Aorta (tissue), 5 donors: ENCODE measurements at places on chromosomes 6 and 20. TPM values are rescaled to one million over a fixed set of nuclear protein-coding genes. Genes with fewer than 3 reads are reported as not detected.

- DNase-seq, result no peak
- H3K36me3 ChIP-seq, result no peaks in the 10 kb centered on the region
- H3K4me3 ChIP-seq, result no peak overlapping the region
- no peaks in the 10 kb centered on the region for H3K27me3 ChIP-seq
- H3K4me1 ChIP-seq, result no peaks in the 10 kb centered on the region
These were observed 80.1 kb downstream of the PAK5 start for GRCh38 chr20:9758752-9759151.

GRCh38 chr20:43534016-43534415 is 24.8 kb upstream of the SGK2 start:
- no peaks in the 10 kb centered on the region for H3K36me3 ChIP-seq
- no peak for DNase-seq
- no peak overlapping the region for H3K27ac ChIP-seq
- no peaks in the 10 kb centered on the region for H3K4me1 ChIP-seq
- H3K4me3 ChIP-seq, result no peak overlapping the region

Gene RPS18
- 1,720 TPM for total RNA-seq

Gene REM1
- 13.9 TPM for total RNA-seq

GRCh38 chr6:133130863-133131262 is 110.3 kb upstream of the EYA4 start:
- H3K4me3 ChIP-seq, result no peak overlapping the region
- H3K36me3 ChIP-seq, result no peaks in the 10 kb centered on the region
- H3K27me3 ChIP-seq, result no peaks in the 10 kb centered on the region
- no peak overlapping the region for H3K27ac ChIP-seq
- DNase-seq, result no peak

Gene ZNF512B
- 10.8 TPM for total RNA-seq

GRCh38 chr6:40166963-40167362 is 232.7 kb upstream of the MOCS1 start:
- H3K36me3 ChIP-seq, result no peaks in the 10 kb centered on the region
- H3K27ac ChIP-seq, result no peak overlapping the region
- no peak overlapping the region for H3K4me3 ChIP-seq
- no peak for DNase-seq
- no peaks in the 10 kb centered on the region for H3K27me3 ChIP-seq
- H3K4me1 ChIP-seq, result no peaks in the 10 kb centered on the region

Gene LTA
- not detected for total RNA-seq

Gene LY6G6F
- not detected for total RNA-seq

GRCh38 chr20:48690888-48691287 is 136.9 kb downstream of the PREX1 start:
- no peaks in the 10 kb centered on the region for H3K4me1 ChIP-seq
- H3K27ac ChIP-seq, result no peak overlapping the region
- no peaks in the 10 kb centered on the region for H3K27me3 ChIP-seq

GRCh38 chr6:154605178-154605881 is 94.8 kb upstream of the CNKSR3 start:
- no peaks in the 10 kb centered on the region for H3K36me3 ChIP-seq
- no peak overlapping the region for H3K27ac ChIP-seq
- no peak for DNase-seq
- H3K4me1 ChIP-seq, result no peaks in the 10 kb centered on the region
- H3K4me3 ChIP-seq, result no peak overlapping the region

Gene PKIB
- 2.5 TPM for total RNA-seq

Gene KPNA5
- total RNA-seq, result 18.9 TPM

Gene BPIFA1
- total RNA-seq, result not detected

Gene SRMS
- not detected for total RNA-seq

GRCh38 chr6:5461365-5461764 is 200.1 kb downstream of the FARS2 start:
- H3K36me3 ChIP-seq, result no peaks in the 10 kb centered on the region
- no peak overlapping the region for H3K4me3 ChIP-seq
- H3K27ac ChIP-seq, result no peak overlapping the region
- no peaks in the 10 kb centered on the region for H3K27me3 ChIP-seq

Gene RAB23
- total RNA-seq, result 55.9 TPM

- DNase-seq, result peak; percentile 53
- no peaks in the 10 kb centered on the region for H3K27me3 ChIP-seq
- H3K36me3 ChIP-seq, result no peaks in the 10 kb centered on the region
These were observed 29.6 kb downstream of the PCNA start for GRCh38 chr20:5090191-5090590.

- no peak for DNase-seq
- peaks cover 4% of the 10 kb centered on the region for H3K4me1 ChIP-seq
- H3K27ac ChIP-seq, result peak overlapping the region; percentile 69
- H3K4me3 ChIP-seq, result no peak overlapping the region
- no peaks in the 10 kb centered on the region for H3K36me3 ChIP-seq
- H3K27me3 ChIP-seq, result no peaks in the 10 kb centered on the region
These were observed 38.9 kb downstream of the BICRAL start for GRCh38 chr6:42820512-42821340.

DNA sequence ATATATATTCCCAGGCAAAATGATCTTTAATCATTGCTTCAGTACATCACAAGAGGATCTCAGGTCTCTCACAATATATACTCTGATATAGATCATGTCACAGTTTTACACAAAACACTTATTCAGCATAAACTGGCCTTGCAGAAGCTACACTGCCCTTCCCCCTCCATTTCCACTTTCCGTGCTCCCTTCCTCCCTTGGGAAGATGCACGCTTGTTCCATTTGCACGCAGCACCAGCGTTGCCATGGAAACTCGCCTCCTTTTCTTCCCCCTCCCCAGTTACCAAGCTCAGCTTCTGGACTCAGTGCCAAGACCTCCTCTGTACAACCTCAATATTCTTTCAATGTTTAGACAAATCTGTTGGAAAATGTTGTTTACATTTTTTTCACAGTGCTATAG is 154.6 kb downstream of the RFPL4B start:
- H3K4me1 ChIP-seq, result no peaks in the 10 kb centered on the region
- no peaks in the 10 kb centered on the region for H3K36me3 ChIP-seq
- H3K4me3 ChIP-seq, result no peak overlapping the region
- no peaks in the 10 kb centered on the region for H3K27me3 ChIP-seq

Gene OVOL2
- total RNA-seq, result not detected

DNA sequence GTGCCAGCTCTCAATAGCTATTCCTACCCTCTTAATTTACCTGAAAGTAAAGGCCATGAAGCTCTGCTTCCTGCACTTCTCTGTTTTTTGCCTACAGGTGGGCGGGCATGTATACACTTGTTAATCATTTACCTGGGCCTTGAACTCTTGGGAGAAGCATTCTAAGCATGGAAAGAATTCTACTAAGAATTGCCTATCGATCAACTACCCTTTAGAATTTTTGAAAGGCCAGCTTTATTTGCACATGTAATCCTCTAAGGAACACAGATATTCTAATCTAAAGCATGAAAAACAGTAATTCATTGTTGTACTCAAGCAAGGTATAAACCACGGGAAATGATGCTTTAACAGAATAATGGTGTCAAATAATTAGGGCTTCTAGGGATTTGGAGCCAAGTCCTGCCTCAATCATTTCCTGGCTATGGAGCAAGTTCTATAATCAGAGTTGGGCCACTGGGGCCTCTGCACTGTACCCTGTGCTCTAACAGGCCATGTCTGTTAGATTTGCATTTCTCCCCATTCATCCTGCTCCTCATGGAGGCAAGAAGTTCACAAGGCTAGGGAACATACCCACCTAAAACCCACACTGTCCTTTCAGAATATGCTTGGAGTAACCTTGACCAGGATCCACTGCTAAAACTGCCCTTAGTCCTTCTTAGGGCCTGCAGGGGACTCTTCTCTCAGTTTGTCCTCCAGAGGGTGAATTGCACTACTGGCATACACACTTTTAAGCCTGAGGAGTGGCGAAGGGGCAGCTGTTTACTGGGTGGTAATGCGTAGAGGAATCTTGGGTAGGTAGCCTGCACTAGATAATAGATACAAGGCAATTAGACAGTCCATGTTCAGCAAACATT is 276.4 kb upstream of the JAG1 start:
- H3K27me3 ChIP-seq, result no peaks in the 10 kb centered on the region
- peaks cover 2% of the 10 kb centered on the region for H3K4me1 ChIP-seq
- no peak overlapping the region for H3K27ac ChIP-seq
- H3K4me3 ChIP-seq, result no peak overlapping the region
- no peak for DNase-seq
- H3K36me3 ChIP-seq, result no peaks in the 10 kb centered on the region

DNA sequence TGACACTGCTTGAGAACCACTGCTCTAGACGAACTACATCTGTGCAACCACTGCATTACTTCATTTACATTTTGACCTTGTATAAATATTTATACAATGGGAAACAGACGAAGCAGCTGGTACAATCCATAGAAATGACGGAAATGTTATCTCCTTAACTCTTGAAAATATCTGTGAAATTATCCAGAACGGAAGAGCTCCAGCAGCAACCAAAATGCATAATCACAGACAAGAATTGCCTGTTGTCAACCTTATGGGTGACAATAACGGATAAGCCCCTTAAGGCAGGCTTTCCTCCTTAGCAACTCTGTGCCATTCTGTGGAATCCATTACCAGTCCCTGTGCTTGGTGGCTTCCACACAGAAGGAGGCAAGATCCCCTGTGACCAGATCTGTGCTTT is 115.4 kb downstream of the DTNBP1 start:
- H3K36me3 ChIP-seq, result no peaks in the 10 kb centered on the region
- H3K4me1 ChIP-seq, result no peaks in the 10 kb centered on the region

GRCh38 chr6:36826520-36827227 is 12.6 kb downstream of the CPNE5 start:
- peaks cover 3% of the 10 kb centered on the region for H3K4me1 ChIP-seq
- no peak overlapping the region for H3K4me3 ChIP-seq
- H3K27ac ChIP-seq, result no peak overlapping the region
- H3K27me3 ChIP-seq, result no peaks in the 10 kb centered on the region
- no peaks in the 10 kb centered on the region for H3K36me3 ChIP-seq
- DNase-seq, result no peak

DNA sequence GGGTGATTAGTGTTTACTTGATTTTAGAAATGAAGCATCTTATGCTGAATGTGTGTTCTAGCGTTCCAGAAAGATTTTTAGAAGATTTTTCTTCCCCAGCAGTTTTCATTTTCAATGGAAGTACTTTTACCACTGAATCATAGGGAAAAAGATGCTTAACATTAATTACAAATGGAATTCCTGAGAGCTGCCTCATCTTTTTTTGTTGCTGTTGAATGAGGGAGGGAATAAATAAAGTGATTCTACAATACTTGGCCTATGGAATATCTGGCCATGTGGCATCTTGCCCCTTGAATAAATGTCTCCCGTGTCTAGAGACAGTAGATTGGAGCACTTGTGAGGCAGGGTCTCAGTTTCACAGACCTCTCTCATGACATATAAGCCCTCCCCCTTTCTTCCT is 44.1 kb upstream of the SLC22A1 start:
- H3K36me3 ChIP-seq, result no peaks in the 10 kb centered on the region
- H3K27ac ChIP-seq, result no peak overlapping the region
- no peaks in the 10 kb centered on the region for H3K27me3 ChIP-seq
- no peak for DNase-seq
- no peaks in the 10 kb centered on the region for H3K4me1 ChIP-seq
- no peak overlapping the region for H3K4me3 ChIP-seq

GRCh38 chr20:10987651-10988383 is 314.0 kb upstream of the JAG1 start:
- H3K27ac ChIP-seq, result no peak overlapping the region
- no peaks in the 10 kb centered on the region for H3K36me3 ChIP-seq
- DNase-seq, result no peak
- no peak overlapping the region for H3K4me3 ChIP-seq

Gene DDO
- total RNA-seq, result 2.5 TPM

DNA sequence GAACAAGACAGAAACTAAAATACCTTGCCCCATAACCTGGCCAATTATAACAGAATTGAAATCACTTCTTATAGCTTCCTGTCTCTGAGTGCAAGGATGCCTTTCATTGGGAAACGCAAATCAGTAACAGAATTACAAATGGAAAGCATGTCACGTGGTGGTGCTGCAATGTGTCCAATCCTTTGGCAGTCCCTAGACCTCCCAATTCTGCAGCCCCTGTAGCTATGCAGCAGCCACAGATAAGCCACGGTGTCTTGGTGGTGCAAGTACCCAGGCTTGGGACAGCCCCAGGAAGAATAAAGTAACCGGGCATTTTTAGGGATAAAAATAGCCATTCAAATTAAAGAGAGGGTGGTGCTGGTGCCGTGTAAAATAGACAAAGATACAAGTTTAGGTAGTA is 134.6 kb upstream of the CCN2 start:
- no peaks in the 10 kb centered on the region for H3K36me3 ChIP-seq
- no peaks in the 10 kb centered on the region for H3K27me3 ChIP-seq
- H3K27ac ChIP-seq, result peak overlapping the region; percentile 92
- no peak for DNase-seq

- H3K4me3 ChIP-seq, result no peak overlapping the region
- H3K4me1 ChIP-seq, result no peaks in the 10 kb centered on the region
- no peak overlapping the region for H3K27ac ChIP-seq
- no peaks in the 10 kb centered on the region for H3K27me3 ChIP-seq
These were observed 5.5 kb downstream of the FAM110A start for GRCh38 chr20:839015-839414.

- peaks cover 2% of the 10 kb centered on the region for H3K27me3 ChIP-seq
- no peak within 1 kb of the TSS for H3K4me3 ChIP-seq
- H3K27ac ChIP-seq, result no peak within 1 kb of the TSS
- no peaks in the 10 kb centered on the region for H3K36me3 ChIP-seq
- peak; percentile 53 for DNase-seq
These were observed at the start of gene POM121L2 for GRCh38 chr6:27312146-27312949. Gene POM121L2 (minus strand): TSS chr6:27312273. CDS start chr6:27312170, 103 bp downstream.

- H3K36me3 ChIP-seq, result no peaks in the 10 kb centered on the region
- H3K27ac ChIP-seq, result no peak overlapping the region
- no peaks in the 10 kb centered on the region for H3K4me1 ChIP-seq
- no peak for DNase-seq
These were observed 104.2 kb downstream of the TFAP2B start for GRCh38 chr6:50922579-50923525.

Gene CALHM4
- total RNA-seq, result not detected

DNA sequence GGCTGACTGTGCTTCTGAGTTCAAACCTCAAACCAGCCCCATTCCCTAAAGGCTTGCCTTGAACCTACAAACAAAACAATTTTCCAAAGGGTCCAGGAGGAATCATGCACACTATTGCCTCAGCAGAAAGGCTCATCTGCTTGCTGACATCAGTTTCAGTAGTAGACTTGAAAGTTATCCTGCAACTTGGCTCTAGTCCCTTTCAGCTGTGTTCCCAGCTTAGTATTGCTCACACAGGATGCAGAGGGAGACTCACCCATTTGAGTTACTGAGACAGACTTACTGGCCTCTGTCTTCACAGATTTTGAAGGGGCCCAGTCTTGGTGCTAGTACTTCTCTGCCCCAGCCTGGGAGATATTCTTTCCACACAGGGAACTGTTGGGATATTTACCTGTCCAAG is 38.5 kb upstream of the TFB1M start:
- no peak overlapping the region for H3K27ac ChIP-seq
- H3K27me3 ChIP-seq, result no peaks in the 10 kb centered on the region
- no peaks in the 10 kb centered on the region for H3K4me1 ChIP-seq
- no peak overlapping the region for H3K4me3 ChIP-seq
- H3K36me3 ChIP-seq, result no peaks in the 10 kb centered on the region
- no peak for DNase-seq
